Activated CD8-positive, alpha-beta memory T cell treated with anti-CD3 and anti-CD28 coated beads for 4 hours (primary cell): ENCODE measurements at places on chromosomes 5 and 9.

- DNase-seq = peak; percentile 64
Measured at GRCh38 chr5:181188700-181189362, 16.2 kb downstream of the TRIM7 start.

DNA sequence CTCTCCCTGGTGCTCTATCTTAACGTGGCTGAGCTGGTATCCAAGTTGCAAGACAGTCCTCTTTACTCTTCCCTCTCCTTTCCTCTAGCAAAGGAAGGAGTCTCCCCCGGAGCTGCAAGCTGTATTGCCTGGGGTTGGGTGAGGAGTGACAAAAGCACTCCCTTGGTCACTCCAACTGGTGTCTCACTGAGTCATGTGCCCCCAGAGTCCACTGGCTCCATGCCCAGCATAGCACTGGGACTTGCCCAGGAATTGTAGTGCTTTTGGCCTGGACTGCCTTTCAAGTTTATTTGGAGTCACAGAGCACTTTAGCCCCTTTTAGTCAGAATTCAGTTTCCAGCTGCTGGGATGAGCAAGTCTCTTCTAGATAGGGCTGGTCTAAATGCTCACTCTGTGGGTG, 82.6 kb upstream of the FST start:
- no peak for DNase-seq

- no peak for DNase-seq
Measured at GRCh38 chr5:132273631-132274030, 16.1 kb downstream of the PDLIM4 start.

DNA sequence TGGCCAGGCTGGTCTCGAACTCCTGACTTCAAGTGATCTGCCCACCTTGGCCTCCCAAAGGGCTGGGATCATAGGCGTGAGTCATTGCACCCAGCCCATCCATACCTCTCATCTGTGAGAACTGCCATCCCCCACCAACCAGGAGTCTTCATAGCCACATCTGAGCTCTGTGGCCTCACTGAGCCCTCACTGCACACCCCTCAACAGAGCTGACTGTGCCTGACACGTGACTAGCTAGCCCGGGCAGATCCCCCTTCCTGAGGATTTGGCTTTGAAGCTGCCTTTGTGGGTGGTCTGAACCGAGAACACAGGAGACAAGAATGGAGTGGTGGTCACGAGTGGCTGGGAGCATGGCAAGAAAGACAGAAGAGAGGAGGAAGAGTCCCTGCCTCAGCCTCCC, 15.6 kb downstream of the AK8 start:
- no peak for DNase-seq

DNA sequence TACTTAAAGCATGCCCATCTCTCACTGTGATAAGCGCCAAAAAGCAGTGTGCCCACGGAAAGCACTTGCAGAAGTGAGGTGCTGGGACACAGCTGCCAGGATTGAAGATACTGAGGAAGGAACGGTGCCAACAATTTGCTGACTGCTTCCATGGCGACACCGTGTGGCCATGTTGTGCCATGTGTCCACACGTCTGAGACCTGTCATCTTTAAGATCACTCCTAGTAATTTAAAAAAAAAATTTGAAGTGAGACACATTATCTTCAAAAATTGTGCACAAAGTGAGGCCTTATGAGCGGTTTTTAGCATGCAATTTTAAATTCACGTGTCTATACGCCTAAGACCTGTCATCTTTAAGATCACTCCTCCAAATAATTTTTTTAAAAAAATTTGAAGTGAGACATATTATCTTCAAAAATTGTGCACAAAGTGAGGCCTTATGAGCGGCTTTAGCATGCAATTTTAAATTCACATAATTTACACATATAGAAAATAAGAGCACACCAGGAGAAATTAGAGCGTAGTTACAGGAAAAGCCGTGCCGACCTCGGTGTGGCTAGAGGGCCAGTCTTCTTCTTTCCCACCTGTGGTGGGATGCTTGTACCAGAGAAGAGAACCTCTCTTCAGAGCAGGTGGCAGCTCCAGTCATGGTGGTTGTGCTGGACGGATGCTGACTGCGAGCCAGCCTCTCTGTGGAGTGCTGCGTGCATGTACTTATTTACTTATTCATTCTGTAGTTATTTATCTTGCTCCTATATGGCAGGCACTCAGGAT, 21.4 kb upstream of the FLT4 start:
- peak; percentile 18 for DNase-seq

- no peak for DNase-seq
Measured at GRCh38 chr5:152097128-152097527, 172.5 kb upstream of the GLRA1 start.

DNA sequence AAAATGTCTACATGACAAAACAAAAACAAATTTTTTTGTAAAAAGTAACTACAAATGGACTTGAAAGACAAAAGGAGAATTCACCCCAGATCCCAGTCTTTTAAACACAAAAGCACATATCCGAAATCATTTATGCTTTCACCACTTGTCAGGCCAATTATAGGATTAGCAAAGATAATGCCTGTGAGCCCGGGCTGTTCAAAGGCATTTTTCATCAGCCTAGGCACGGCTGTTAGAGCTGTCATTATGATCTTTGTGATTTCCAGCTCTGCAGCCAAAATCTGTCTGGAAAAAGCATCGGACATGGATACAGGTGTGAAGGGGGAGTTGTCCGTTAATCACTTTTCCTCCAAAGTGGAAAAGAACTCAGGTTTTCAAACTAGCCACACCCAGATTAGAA, 23.6 kb upstream of the RAB14 start:
- DNase-seq = no peak

- no peak for DNase-seq
Measured at GRCh38 chr5:151632524-151632923, 41.4 kb upstream of the FAT2 start.

DNA sequence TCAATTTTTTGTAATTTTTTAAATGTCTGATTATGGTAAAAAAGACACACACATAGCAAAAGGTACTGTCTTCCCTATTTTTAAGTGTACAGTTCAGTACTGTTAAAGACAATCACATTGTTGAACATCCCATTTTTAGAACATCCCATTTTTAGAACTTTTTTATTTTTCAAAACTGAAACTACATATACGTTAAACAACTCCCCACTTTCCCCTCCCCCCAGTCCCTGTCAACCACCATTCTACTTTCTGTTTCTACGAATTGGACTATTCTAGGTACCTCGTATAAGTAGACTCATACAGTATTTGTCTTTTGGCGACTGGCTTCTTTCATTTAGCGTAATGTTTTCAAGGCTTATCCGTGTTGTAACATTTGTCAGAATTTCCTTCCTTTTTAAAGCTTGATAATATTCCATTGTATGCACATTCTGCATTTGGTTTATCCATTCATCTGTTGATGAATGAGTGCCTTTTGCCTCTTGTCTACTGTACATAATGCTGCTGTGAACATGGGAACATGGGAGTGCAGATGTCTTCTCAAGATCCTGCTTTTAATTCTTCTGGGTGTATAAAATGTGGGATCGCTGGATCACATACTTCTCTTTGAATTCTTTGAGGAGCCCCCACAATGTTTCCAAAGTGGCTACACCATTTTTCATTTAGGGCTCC, 154.0 kb downstream of the PIK3R1 start:
- DNase-seq = no peak

DNA sequence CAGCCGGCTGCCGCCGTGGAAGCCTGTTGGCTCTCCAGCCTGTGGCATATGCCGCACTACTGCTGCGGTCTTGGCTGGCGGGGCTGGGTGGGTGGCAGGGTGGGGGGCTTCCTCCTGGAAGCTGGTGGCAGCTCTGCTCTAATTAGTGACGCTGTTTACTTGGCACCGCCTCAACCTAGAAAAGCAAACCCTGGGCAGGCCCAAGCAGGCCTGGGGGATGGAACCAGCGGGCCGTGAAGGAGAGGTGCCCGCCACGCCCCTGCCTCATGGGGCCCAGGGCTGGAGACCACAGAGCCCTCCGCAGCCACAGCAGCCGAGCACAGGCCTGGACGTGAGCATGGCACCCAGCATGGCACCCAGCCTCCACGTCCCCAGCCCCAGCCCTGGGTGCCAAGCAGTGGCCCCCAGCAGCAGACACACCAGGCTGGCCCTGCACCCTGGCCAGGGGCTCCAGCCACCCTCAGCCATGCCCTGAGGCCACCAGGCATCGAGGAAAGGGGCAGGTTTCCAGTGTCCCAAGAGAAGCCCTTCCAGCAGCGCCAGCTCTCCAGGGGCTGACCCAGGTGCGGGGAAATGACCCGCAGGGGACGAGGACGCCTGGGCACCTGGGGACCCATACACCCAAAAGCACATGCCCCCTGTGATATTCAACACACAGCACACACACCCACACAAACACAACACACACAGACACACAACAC, 5.4 kb upstream of the CCDC187 start:
- DNase-seq = no peak
